Stimulated activated CD4-positive, alpha-beta T cell treated with anti-CD3 and anti-CD28 coated beads, Interleukin-2, amount 100 ng/mL, for 48 hours (primary cell): ENCODE measurements at places on chromosomes 11 and 22.

GRCh38 chr11:17719028-17719937 lies at the start of gene MYOD1:
MYOD1 (plus strand) TSS chr11:17719571; CDS start chr11:17719783, 212 bp downstream.
- no peak for DNase-seq

DNA sequence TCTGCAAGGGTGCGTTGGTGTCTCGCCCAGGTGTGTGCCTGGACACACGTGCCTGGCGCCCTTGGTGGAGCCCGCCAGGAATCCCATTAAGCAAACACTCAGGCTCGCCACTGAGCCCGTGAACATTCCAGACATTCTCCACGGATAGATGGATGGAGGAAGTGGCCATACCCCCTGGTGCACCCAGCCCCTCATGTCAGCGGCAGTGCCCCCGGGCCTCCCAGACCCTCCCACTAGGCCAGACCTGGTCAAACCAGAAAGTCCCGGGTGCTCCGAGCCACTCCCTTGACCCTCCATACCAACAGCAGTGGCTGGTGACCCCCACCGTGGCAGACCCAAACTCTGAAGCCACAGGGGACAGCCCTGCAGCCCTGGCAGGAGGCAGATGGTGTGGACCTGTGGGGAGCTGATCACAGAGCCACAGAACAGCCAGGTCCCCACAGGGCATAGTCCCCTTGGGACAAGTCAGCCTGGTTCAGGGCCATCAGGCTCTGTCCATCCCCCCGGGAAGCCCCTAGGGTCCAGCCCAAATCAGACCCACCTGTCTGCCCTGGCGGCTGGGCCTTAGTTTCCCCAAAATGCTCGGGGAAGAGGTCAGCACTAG lies 1.9 kb downstream of the EPS8L2 start:
- DNase-seq = no peak

- DNase-seq = no peak
Observed at GRCh38 chr22:47549741-47550340, 787.4 kb downstream of the TBC1D22A start.

- no peak for DNase-seq
Observed at GRCh38 chr11:65541093-65541982, 16.5 kb downstream of the SCYL1 start.

DNA sequence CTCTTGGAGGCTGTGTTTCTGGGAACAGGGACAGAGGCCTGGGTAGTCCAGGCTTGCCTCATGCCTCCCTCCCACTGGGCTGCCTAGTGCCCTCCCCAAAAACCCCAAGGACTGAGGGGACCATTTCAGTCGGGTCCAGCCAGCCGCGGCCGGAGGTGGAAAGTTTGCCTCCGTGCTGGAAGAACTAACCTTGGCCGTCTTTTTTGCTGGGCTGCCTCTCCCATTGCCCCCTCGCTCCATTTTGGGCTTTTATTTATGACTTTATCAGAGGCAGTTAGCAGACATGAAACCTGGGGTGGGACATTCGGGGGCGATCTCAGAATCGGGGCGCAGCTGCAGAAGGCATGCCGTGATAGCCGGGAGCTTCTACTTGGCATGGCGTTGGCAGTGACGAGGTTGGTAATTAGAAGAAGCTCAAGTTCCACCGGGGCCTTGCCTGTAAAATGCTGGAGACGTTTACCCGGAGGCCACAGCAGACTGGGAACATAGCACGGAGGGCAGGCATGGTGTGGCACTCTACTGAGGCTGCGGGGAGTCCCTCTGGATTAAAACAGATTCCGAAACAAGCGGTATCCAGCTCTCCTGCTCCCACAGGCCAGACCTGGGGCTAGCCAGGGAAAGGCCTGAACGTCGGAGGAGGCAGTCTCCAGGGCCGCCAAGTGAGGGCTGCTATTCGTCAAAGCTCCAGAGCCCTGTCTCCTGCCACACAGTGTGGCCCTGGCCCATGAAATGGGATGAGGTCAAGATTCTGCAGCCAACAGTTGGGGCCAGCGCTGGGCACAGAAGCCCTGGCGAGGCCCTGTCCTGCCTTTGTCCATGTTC lies 76.4 kb upstream of the PPARA start:
- DNase-seq = no peak
